NCI-H2081 (cell line): ENCODE measurements at places on chromosomes 5 and 9.
A peak's percentile ranks its signal among the peaks of the same experiment; 100 is the strongest.

GRCh38 chr5:145953202-145953601 is 16.8 kb downstream of the SH3RF2 start:
- no peak for DNase-seq

DNA sequence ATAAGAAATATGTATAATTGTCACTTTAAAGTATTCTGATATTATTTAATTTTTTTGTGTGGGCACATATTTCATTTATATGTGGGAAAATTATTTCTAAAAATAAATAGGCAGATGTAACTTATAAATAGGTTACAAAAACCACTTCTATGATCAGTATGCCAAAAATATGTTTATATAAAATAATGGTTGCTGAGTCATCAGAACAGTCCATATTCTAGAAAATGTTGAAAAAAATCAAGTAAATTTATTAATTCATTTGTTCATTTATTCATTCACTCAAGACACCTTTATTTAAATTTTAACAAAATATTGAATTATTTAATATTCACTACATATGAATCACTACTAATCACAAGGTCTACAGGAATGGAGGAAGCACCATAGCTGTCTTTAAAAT is 1387.3 kb upstream of the C9orf72 start:
- no peak for DNase-seq

DNA sequence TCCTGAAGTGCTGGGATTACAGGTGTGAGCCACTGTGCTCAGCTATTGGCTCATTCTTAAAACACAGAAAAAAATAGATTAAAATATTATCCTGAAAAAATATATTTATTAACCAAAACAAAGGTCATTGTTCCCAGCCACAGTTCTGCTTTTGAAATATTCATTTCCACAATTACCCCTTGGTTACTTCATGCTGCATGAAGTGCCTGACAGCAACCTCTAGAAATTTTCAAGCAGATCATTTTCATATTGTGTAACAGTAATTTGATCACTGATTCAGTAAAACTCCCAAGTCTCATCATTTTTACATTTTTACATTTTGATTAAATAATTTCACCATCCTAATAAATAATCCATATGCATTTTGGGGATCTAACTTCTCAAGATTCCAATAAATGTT is 18.8 kb upstream of the GNAQ start:
- no peak for DNase-seq

- DNase-seq, result no peak
These were observed 3.0 kb downstream of the GRK6 start for GRCh38 chr5:177429248-177430040.

DNA sequence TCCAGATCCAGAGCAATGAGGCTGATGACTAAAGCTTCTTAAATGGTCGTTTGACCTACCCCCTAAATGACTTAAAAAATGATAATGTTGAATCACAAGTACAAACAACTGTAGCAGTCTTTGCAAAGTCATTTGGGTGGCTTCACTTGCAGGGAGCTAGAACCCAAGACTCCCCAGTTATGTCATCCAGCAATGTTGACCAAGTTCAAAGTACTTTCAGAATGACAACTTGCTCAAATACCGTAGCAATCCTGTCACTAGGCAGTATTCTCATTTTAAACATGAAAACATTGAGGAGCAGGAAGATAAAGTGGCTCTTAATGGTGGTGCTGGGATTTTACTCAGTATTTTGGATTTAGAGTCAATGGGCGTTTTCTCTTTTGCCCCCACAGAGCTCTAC is 1217.0 kb upstream of the DMAC1 start:
- DNase-seq, result no peak

- no peak for DNase-seq
These were observed 57.1 kb upstream of the FSTL4 start for GRCh38 chr5:133669472-133669871.

GRCh38 chr5:114360816-114361723 is 800 bp upstream of the KCNN2 start:
- DNase-seq, result peak; percentile 50

DNA sequence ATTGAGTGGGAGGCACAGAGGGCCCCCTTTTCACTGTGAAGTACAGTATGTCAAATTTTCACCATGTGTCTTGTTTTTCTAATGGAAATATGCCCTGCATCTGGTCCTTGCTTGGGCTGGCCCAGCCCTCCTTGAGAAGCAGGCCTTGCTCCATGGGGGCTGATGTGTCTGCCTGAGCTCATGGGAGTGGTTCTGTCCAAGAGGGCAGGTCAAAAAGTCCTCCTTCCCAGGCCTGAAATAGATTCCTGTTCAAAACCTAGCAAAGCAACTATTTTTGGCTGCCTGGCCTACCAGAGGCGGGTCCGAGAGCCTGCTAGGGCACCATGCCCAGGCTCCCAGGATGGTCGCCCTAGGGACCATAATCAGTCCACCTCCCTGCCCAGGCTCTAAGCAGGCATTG is 40.5 kb upstream of the NEURL1B start:
- no peak for DNase-seq

GRCh38 chr5:84779186-84779585 is 394.5 kb upstream of the EDIL3 start:
- DNase-seq, result no peak

- no peak for DNase-seq
These were observed 487 bp downstream of the SPATA24 start for GRCh38 chr5:139403418-139403786.

GRCh38 chr5:174731214-174732035 is 7.0 kb downstream of the MSX2 start:
- no peak for DNase-seq

GRCh38 chr9:115593587-115594091 is 475.7 kb upstream of the TNC start:
- peak; percentile 51 for DNase-seq

DNA sequence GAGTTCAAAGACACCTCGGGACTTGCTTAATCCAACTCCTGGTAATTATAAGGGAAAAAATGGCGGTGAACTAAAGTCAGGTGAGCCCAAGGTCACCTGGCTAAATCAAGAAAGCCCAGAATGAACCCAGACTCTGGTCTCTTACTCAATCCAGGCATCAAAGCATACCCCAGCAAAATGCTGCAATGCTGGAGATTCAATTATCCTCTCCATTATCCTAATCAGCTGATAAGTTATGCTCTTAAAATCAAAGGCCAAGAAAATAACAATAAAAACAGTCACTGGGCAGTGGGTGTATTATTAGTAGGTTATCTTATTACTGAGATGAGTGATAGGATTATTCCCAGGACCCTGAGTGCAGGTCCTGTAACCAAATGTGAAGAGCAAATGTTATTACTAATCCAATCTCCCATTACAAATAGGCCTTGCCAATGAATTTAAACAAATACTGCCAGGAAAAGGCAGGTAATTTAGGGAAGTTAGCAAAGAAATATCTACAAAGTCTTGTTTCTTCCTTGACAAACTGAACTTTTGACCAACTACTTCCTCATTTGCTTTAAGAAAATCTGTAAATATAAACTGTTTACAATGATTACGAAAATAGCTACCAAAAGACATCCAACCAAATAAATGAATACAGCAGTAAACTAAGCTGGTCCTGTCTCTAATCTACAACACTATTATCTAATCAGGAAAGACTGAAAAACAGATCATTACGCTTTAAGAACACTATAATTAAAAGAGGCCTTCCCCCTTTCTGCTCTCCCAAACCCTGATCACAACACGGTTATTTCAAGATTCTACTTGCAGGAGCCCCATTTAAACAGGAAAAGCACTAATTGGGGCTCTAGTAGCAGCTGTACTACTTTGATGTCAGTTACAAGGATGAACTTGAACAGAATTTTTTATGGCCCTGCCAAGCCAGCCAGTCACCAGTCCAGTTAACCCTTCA is 103.2 kb downstream of the MED27 start:
- no peak for DNase-seq

DNA sequence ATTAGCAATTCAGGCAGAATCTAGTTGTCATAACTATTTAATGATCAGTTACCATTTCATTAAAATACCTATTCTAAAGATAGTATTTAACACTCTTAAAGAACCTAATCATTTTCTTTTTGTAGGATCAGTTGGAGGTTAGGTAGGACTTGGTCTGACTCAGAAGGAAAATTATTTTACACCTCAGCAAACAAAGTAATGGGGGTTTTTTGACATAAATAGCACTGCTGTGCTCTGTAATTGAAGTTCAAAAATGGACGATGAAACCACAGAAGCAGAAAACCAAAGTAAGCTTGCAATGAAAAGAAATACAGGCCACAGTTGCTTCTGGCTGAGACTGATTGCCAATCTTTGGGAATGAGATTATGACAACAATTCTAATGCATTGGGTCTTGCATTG is 187.0 kb upstream of the TRPM3 start:
- DNase-seq, result no peak

DNA sequence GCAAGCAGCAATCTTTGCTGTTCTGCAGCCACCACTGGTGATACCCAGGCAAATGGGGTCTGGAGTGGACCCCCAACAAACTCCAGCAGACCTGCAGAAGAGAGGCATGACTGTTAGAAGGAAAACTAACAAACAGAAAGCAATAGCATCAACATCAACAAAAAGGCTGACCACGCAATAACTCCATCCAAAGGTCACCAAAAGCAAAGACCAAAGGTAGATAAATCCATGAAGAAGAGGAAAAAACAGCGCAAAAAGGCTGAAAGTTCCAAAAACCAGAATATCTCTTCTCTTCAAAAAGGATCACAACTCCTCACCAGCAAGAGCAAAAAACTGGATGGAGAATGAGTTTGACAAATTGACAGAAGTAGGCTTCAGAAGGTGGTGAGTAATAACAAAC is 23.4 kb downstream of the FRMD3 start:
- no peak for DNase-seq

DNA sequence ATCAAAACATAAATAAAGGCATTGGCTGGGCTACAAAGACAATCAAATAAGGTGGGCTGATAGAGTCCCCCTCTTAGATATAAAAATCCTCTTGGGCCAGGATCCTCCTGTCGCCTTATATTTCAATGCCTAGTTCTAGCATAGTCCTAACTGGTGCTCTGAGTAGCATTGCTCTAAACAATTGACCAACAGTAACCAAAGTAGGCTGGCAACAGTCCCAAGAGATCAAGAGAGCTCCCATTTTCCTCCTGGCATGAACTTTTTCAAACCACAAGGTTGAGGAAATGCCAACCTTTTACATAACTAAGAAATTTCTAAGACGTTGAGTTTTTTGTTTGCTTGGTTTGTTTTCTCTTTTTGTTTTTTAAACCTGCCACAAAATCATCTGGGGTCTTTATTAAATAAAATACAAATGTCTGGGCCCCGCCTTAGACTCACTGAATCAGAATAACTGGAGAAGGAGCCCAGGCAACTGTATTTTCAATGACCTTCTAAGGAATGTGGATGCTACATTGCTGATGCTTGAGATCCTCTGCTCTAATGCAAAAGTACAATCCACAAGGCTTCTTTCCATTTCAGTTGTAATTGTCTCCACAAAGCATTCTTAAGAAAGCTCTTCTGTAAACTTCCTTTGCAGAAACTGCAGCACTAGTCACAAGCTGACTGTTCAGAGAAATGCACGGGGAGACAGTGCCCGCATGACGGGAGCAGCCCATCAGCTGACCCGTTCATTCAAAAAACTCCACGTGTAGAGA is 2.9 kb downstream of the SLC45A2 start:
- DNase-seq, result no peak

DNA sequence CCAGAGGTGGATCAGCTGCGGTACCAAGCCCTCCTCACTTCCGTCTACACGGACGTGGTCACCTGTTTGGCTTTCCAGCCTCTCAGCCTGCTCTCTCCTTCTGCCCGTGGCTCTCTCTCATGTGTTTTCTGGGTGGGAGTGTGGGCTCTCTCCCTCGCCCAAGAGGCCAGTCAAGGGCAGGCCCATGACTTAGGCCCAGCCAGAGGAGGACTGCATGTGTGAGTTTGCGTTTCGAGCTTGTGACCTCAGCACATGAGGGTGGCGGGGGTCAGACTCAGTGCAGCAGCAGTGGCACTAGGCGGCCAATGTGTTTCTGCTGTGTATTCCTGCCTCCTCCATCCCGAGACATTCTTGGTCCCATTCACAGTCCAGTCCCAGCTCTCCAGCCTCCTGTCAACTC is 82.5 kb upstream of the SMIM23 start:
- DNase-seq, result no peak

DNA sequence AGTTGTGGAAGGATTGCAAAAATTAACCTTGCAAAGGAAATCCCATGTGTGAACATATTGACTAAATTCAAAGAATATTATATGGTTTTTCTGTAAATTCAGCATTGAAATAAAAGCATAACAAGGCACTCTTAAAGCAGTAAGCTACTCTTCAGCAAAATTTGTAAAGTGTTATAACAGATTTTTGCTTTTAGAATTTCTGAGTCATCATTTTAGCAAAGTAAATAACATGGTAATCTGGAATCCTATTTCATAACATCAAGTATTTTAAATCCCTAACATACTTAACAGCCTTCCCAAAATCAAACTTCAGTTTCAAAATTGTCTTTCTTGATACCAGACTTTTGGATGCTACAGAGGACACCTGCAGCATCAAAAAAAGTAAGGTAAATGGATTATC is 436.0 kb upstream of the CDH9 start:
- no peak for DNase-seq

GRCh38 chr5:134736173-134736812 is 2.1 kb upstream of the CAMLG start:
- no peak for DNase-seq

GRCh38 chr9:18909140-18910018 is 123.6 kb downstream of the SAXO1 start:
- DNase-seq, result no peak

DNA sequence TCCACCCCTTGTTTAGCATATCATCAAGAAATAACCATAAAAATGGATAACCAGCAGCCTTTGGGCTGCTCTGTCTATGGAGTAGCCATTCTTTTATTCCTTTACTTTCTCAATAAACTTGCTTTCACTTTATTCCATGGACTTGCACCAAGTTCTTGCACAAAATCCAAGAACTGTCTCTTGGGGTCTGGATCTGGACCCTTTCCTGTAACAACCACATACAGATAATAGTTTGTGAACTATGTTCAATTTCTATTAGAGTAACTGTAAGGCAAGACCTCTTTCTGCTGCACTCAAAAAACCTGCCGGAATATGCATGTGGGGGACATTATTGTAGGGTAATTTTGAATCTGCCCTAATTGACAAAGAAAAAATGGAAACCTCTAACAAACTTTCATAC is 66.9 kb upstream of the TMEM215 start:
- no peak for DNase-seq

DNA sequence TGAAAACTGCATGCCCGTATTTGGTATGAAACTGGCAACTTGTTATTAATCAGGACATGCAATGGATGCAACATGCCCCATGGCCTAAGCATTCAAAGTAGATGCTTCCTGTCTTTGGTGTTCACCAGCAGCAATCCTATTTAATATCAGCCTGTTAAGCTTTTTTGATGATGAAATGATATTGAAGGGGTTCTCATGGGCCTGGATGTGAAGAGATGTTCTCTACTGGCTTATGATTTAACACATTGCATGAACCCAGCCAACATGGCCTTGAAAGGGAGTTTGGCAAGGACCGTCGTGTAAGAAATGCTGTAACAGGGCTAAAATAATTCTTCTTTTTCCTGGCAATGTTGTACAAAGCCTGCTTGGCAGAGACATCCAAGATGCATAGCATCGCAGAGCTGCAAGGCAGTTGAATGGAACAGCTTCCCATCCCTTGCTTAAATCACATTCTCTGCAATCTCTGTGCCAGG is 111.2 kb downstream of the SMARCA2 start:
- no peak for DNase-seq

GRCh38 chr5:171872666-171873065 is 87.0 kb downstream of the SMIM23 start:
- no peak for DNase-seq

GRCh38 chr5:113062869-113063508 is 86.4 kb downstream of the DCP2 start:
- no peak for DNase-seq

GRCh38 chr5:54700986-54701578 is 183.5 kb downstream of the SNX18 start:
- DNase-seq, result no peak
